Thoracic aorta (tissue), 2 donors: ENCODE measurements at places on chromosomes 16 and 17. TPM values are rescaled to one million over a fixed set of nuclear protein-coding genes. Genes with fewer than 3 reads are reported as not detected.

DNA sequence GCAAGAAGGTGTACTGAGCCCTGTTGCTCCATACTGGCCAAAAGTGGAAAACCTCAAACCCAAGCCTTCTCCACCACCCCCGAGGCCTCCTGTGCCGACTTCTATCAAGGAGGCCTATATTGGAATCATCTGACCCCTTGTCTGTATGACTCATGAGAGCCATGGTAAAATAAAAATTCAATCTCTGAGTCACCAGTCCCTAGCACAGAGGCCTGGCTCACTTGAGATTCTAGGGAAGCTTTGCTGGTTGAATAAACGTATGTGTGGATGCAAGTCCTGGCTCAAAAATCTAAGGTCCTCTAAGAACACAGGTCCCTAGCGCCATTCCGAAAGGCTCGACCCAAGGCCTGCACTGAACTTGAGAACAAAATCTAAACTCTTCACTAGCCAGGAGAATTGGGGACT lies 15.0 kb downstream of the NSMCE1 start:
- no peak overlapping the region for H3K4me3 ChIP-seq
- peaks cover 4% of the 10 kb centered on the region for H3K4me1 ChIP-seq
- H3K36me3 ChIP-seq: peaks cover 10% of the 10 kb centered on the region
- H3K27me3 ChIP-seq: no peaks in the 10 kb centered on the region

DNA sequence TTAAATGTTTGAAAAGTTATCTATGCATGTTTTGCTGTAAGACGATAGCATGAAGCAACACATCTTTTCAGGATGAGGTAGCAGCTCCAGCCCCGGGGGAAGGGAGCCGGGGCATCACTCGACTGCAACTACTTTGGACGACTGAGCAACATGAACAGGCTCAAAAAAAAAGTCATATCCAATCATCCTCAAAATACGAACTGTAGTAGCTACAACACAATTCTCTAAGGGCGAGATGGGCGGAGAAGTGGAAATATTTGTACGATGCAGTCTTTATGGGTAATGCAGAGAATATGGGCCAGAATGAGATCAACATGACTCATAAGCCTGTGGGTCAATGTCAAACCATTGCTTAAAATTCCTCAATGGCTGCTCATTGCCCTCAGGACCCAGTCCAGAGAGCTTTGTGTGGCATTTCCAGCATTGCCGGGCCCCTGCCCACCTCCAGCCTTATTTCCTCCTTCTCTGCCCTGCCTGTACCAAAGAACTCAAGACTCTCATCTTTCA lies 17.7 kb upstream of the SMURF2 start:
- H3K27me3 ChIP-seq: no peaks in the 10 kb centered on the region
- DNase-seq: no peak
- H3K4me1 ChIP-seq: no peaks in the 10 kb centered on the region

DNA sequence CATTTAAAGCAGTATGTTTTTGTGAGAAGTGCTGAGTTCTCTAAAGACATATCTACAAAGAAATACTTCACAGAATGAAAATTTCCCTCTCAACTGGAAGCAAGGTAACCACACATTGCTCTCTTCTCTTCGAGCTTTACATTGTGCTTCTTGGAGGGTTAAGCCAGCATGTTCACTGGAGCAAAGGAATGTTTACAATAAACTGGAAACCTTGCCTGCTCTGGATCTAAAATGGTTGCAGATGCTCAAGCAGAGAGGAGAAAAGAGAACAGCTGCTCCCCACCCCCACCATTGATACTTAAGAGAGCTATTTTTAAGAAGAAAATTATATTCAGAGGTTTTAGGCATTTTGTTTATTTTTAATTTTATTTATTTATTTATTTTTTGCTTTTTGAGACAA lies 213.1 kb downstream of the CEP112 start:
- peaks cover 5% of the 10 kb centered on the region for H3K4me1 ChIP-seq
- DNase-seq: no peak
- H3K27me3 ChIP-seq: no peaks in the 10 kb centered on the region

- no peak for DNase-seq
- peaks cover 13% of the 10 kb centered on the region for H3K36me3 ChIP-seq
- no peaks in the 10 kb centered on the region for H3K4me1 ChIP-seq
- no peaks in the 10 kb centered on the region for H3K27me3 ChIP-seq
These were observed 82.7 kb upstream of the PLCG2 start for GRCh38 chr16:81696166-81696960.

DNA sequence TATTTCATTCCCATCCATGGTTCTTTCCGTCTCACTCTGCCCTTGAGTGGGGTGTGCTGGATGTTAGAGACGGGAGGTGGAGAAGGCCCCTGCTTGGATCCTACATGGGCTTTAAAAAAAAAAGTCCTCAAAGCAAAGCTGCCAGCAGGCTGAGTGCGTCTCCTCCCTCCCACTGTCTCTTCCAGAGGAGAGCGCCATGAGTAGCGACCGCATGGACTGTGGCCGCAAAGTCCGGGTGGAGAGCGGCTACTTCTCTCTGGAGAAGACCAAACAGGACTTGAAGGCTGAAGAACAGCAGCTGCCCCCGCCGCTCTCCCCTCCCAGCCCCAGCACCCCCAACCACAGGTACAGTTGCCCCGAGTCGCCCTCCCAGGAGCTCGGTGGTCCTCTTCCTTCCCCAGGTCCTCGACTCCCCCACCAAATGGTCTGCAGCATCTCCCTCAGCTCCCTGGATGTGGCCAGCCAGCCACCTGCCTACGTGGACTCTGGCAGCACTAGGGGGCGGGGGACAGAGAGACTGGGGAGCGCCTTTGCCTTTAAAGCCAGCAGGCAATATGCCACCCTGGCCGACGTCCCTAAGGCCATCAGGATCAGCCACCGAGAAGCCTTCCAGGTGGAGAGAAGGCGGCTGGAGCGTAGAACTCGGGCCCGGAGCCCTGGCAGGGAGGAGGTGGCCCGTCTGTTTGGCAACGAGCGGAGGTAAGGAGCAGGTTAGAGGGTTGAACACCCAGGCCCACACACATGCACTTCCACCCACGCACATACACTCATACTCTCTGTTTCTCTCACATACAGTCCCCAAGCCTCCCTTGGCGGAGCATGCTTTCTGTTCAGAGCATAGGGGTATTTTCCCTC lies 68.2 kb downstream of the PLD6 start:
- peaks cover 19% of the 10 kb centered on the region for H3K4me1 ChIP-seq
- no peak for DNase-seq
- peaks cover 49% of the 10 kb centered on the region for H3K36me3 ChIP-seq

GRCh38 chr16:23288209-23288608 lies 13.9 kb upstream of the SCNN1B start:
- H3K4me3 ChIP-seq: no peak overlapping the region
- DNase-seq: no peak
- no peak overlapping the region for H3K27ac ChIP-seq
- peaks cover 10% of the 10 kb centered on the region for H3K4me1 ChIP-seq

CDK3 gene
- 3.2 TPM for total RNA-seq
